ENCODE measurements at places on chromosomes 16 and 17.
A peak's percentile ranks its signal among the peaks of the same experiment; 100 is the strongest.

- DNase-seq = no peak
These were observed 24.8 kb downstream of the RAD51D start for GRCh38 chr17:35094902-35095301.

- DNase-seq = no peak
These were observed 5.2 kb upstream of the FANCA start for GRCh38 chr16:89821438-89822187.

- no peak for DNase-seq
These were observed 22.0 kb upstream of the GFOD2 start for GRCh38 chr16:67741118-67741517.

DNA sequence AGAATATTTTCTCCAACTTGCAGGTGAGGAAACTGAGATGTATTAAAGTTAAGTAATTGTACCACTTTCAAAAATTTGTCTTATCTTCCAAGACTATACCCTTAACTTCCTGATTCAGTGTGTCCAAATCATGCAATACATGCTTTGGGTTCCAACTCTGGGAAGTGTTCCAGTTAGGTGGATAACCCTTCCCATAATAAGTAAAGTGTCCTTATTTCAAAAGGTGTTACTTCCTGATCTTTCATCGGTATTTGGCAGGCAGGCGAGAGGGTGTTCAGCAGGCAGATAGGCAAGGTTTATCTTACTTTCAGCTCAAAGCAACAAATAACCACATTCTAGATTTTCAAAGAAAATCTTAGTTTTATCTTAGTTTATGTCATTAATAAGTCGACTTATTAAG lies 46.3 kb upstream of the ARHGAP44 start:
- no peak for DNase-seq

DNA sequence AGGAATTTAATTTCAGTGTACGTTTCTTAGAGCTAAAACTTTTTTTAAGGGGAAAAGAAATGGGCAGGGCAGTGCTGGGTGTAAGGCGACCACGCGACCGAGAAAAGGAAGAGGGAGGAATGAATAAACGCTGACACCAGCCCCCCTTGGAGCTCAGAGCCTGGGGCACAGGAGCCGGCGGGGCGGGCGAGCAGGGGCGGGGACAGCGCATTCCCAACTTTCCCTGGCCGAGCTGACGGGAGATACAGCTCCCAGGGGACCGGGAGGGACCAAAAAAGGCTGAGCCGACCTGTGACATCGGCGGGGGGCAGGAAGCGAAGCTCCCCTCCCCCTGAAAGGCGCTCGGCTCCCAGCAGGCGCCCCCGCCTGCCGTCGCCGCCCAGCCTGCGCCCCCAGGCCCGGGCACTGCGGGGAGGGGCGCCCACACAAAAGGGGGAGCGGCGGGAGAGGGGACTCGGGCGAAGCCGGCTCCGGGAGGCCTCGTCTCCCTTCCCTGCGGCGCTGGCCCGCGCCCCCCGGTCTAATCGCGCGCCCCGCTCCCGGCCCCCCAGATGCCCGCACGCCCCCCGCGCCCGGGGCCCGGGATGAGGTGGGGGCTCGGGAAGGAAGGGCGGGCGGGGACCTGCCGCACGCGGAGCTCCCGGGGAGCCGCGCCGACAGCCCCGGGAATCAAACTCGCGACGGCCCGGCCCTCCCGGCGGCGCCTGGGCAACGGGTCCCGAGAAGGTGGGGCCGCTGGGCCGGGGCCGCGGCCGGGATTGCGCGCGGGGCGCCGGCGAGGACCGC lies 622 bp downstream of the CUEDC1 start:
- DNase-seq = peak; percentile 91

DNA sequence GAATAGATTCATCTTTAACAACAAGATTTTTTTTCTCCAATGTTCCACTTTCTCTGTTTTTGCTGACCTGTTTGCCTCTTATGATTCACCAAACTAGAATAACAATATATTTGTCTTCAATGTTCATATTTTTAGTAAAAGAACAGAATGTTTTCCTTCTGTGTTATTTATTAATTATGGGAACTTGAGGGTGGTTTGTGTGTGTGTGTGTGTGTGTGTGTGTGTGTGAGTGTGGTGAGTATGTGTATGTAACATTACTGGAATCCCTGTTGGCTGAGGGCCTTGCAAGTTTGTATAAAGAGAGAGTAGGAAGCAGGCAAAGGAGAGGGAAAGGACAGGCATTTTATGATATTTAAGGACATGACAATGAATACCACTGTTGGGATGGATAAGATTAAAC lies 13.8 kb downstream of the STXBP4 start:
- DNase-seq = no peak

DNA sequence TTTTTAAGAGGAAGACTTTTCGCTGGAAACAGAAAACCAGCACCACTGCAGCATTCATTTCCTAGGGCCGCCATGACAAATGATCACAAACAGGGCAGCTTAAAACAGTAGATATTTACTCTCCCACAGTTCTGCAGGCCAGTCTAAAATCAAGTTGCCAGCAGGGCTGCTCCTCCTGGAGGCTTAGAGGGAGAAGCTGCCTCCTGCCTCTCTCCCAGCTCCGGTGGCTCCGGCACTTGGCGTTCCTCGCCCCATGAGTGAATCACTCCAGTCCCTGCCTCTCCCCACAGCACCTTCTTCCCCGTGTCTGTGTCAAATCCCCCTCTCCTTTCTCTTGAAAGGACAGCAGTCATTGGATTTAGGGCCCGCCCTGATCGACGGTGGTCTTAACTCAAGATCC lies 72.1 kb downstream of the SOCS1 start:
- DNase-seq = no peak

GRCh38 chr16:30780549-30780948 lies 6.5 kb downstream of the ZNF629 start:
- DNase-seq = no peak

GRCh38 chr16:67150047-67150832 lies 558 bp downstream of the B3GNT9 start:
- DNase-seq = peak; percentile 66

DNA sequence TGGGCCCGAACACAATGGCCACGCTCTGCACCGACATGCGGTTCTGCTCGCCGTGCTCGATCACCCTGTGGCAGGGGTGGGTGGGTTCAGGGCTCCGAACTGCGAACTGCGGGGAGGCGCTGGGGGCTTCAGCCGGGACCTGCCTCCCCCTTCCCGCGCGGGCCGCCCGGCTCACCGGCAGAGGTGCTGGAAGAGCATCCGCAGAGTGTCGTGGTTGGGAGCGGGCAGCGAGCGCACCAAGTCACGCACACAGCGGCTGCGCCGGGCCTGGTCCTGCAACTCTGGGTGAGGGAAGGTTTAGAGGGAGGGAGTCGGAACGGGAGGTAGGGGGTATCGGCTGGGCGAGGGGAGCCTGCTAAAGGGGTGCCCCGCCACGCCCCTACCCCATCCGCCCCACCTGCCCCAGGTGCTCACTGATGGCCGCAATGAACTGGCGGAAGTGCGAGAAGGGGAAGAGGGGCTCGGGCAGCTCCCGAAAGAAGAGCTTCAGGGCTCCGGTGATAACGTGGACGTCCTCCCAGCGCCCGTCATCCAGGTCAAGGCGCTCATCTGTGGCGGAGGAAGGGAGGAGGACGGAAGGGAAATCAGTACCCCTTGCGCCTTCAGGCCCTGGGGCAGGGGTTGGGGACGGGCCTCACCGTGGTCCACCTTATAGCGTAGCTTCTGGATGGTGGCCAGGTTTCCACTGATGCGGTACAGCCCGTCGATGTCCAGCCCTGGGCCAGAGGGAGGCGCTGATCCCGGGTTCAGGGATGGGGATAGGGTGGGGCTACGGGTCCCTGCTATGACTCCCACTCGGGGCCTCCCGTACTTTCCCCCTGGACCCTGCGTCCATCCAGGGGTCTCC lies 36.9 kb downstream of the ARHGAP27 start:
- no peak for DNase-seq

- DNase-seq = no peak
These were observed 11.0 kb downstream of the C17orf67 start for GRCh38 chr17:56822725-56823124.

GRCh38 chr16:80682421-80683070 lies 121.9 kb downstream of the CDYL2 start:
- DNase-seq = no peak

DNA sequence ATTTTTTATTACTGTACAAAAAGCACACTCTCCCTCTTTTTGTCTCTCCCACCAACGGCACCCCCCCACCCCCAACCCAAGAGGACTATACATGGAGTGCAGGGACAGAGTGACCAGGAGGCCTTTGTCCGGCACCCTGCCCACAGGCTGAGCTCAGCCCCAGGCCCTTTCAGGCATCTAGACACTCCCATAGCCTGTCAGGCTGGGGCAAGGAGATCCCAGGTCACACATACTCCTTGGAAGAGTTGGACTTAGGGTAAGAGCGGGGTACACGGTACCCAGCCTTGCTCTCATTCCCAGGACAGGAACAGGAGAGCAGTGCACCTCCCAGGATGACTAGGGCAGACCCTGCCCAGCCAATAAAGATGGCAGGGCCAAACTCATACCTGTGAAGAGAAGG lies 2.1 kb downstream of the CLDN7 start:
- DNase-seq = no peak

- DNase-seq = no peak
These were observed 58.8 kb downstream of the CLEC19A start for GRCh38 chr16:19344224-19344801.

GRCh38 chr17:49130891-49131290 lies 1.7 kb upstream of the B4GALNT2 start:
- DNase-seq = no peak

DNA sequence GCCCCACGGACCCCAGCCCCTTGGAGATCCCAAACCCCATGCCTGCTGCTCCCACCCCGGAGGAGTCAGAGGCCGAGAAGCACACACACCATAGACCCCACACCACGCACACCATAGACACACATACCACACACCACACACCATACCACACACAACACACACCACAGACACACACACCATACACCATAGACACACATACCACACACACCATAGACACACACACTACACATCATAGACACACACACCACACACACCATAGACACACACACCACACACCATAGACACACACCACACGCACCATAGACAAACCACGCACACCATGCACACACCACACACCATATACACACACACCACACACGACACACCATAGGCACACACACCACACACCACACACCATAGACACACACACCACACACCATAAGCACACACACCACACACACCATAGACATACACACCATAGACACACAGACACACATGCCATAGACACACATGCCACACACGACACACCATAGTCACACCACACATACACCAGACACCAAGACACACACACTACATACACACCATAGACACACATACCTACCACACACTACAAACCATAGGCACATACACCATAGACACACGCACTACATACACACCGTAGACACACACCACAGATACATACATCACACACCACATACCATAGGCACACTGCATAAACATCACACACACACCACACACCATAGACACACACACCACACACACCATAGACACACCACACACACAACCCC lies 11.3 kb downstream of the TBC1D16 start:
- no peak for DNase-seq

GRCh38 chr17:72101526-72101925 lies 19.3 kb upstream of the SOX9 start:
- DNase-seq = no peak

- no peak for DNase-seq
These were observed 4.0 kb downstream of the HAGHL start for GRCh38 chr16:730666-731509.

DNA sequence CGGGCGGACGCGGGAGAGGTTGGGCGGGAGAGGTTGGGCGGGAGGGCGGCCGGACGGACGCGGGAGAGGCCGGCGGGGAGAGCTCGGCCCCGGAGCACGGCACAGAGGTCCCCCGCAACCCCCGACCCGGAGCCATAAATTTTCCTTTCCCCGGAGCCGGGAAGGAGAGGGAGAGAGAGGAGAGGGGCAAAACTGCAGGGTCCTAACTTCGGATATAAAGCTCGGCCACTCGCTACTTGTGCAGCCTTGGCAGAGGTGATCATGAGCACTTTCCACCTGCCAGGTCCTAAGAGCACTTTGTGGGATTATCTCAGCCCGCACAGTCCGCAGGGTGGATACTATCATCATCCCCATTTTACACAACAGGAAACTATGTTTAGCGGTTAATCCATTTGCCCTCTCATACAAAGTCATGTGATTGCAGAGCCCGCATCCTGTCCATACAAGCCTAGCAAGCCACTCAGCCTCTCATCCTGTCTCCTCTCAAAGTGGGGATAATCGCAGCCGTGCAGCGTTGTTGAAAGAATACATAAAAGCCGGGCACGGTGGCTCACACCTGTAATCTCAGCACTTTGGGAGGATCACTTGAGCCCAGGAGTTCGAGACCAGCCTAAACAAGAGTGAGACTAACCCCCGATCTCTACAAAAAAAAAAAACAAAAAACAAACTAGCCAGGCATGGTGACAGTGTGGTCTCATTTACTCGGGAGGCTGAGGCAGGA lies 780 bp upstream of the DCAKD start:
- DNase-seq = peak; percentile 38

Data from NCI-H2171 treated with DMSO at 0.1 percent for 48 hours (cell line).